MCF 10A (cell line): ENCODE measurements at places on chromosomes 5 and 9. TPM values are rescaled to one million over a fixed set of nuclear protein-coding genes. Genes with fewer than 3 reads are reported as not detected.

- DNase-seq = no peak
- peaks cover 9% of the 10 kb centered on the region for H3K4me1 ChIP-seq
- no peaks in the 10 kb centered on the region for H3K36me3 ChIP-seq
- H3K4me3 ChIP-seq = no peak overlapping the region
Observed at GRCh38 chr9:89493671-89494070, 4.2 kb downstream of the SEMA4D start.

SHISAL2B gene
- total RNA-seq = not detected in 2 replicates

- no peaks in the 10 kb centered on the region for H3K4me1 ChIP-seq
- H3K36me3 ChIP-seq = no peaks in the 10 kb centered on the region
Observed at GRCh38 chr9:2875218-2875977, 31.5 kb upstream of the PUM3 start.

DNA sequence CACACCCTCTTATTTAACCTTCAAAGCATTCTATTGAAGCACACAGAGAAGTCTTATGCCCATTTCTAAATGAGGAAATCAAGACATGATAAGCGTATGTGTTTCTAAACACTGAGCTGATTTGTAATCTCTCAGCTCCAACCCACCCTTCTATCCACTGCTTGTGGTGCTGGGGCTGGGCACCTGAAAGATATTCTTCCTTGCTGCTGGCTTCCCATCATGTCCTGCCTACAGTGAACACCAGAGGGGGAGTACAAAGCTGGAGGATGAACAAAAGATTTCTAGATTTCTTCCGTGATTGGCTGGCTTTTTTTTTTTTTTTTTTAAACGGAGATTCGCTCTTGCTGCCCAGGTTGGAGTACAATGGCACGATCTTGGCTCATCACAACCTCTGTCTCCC lies 14.4 kb downstream of the ACTL7A start:
- no peak overlapping the region for H3K27ac ChIP-seq
- no peaks in the 10 kb centered on the region for H3K4me1 ChIP-seq
- DNase-seq = no peak
- peaks cover 79% of the 10 kb centered on the region for H3K36me3 ChIP-seq

SLC36A2 gene
- not detected in 2 replicates for total RNA-seq

DBH gene
- total RNA-seq = not detected in 2 replicates

DNA sequence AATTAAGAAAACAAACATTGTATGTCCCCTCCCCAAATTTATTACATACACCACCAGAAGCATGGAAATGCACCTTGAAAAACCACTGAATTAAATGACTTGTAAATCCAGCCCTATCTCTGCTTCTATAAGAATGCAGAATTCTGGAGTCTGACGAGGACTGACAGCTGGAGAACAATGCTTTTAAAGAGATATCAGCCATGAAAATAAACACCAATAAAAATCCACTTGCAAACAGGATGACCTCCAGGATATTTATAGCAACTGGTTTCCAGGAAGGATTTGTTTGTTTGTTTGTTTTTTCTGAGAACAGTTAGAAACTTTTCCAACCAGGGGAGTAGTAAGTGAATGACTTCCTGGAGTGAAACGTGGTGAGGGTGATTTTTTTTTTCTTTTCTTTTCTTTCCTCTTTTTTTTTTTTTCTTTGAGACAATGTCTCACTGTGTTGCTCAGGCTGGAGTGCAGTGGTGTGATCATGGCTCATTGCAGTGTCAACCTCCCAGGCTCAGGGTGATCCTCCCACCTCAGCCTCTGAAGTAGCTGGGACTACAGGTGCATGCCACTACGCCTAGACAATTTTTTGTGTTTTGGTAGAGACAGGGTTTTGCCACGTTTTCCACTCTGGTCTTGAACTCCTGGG lies 38.7 kb upstream of the SLC36A1 start:
- H3K4me1 ChIP-seq = no peaks in the 10 kb centered on the region
- H3K4me3 ChIP-seq = no peak overlapping the region
- no peaks in the 10 kb centered on the region for H3K36me3 ChIP-seq
- no peak overlapping the region for H3K27ac ChIP-seq
- DNase-seq = no peak

- H3K36me3 ChIP-seq = no peaks in the 10 kb centered on the region
- DNase-seq = no peak
- peak overlapping the region; percentile 63 for H3K27ac ChIP-seq
- no peak overlapping the region for H3K4me3 ChIP-seq
Observed at GRCh38 chr9:69012696-69013381, 1.1 kb downstream of the PRKACG start.

DNA sequence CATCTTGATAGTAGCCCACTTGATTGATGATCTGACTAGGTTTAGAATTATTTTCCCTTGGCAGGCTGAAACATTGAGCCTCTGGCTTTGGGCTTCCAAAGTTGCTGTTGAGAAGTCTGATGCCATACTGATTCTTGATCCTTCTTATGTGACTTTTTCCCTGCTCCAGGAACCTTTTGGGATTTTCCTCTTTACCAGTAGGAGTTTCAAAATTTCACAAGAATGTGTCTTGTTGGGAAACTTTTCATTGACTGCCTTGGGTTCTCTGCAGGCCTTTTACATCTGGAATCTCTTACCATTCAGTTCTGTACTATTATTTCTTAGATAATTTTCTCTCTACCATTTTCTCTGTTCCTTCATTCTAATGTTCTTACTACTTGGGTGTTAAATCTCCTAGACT lies 20.0 kb downstream of the STC2 start:
- H3K27ac ChIP-seq = no peak overlapping the region
- no peak overlapping the region for H3K4me3 ChIP-seq
- peaks cover 21% of the 10 kb centered on the region for H3K4me1 ChIP-seq
- no peak for DNase-seq
- no peaks in the 10 kb centered on the region for H3K27me3 ChIP-seq

GRCh38 chr5:64861281-64861680 lies 92.6 kb downstream of the CWC27 start:
- H3K27me3 ChIP-seq = no peaks in the 10 kb centered on the region
- no peak overlapping the region for H3K4me3 ChIP-seq
- no peaks in the 10 kb centered on the region for H3K4me1 ChIP-seq
- no peak overlapping the region for H3K27ac ChIP-seq
- no peak for DNase-seq

PCDHA4 gene
- total RNA-seq = 0.16 and 0.49 TPM in 2 replicates

LHFPL2 gene
- 45.9 and 93.3 TPM in 2 replicates for total RNA-seq

DNA sequence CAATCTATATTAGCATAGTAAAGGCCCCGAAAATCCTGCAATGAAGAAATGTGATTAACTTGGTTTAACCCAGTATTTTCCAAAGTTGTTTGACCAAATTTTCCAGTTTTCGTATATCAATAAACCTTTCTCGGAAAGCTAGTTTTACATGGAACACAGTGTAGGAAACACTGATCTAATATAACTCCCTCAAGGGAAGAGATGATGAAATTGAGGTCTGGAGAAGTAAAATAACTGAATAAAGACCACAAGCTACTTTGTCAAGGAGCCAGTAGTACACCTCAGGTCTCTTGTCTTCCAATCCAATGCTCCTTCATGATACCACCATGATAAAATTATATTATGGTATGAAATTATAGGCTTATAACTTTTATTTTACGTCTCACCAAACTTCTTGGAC lies 118.1 kb upstream of the TARS1 start:
- no peak overlapping the region for H3K27ac ChIP-seq
- H3K36me3 ChIP-seq = no peaks in the 10 kb centered on the region
- H3K27me3 ChIP-seq = no peaks in the 10 kb centered on the region
- H3K4me3 ChIP-seq = no peak overlapping the region
